ENCODE measurements at places on chromosomes 3 and 15.

GRCh38 chr3:8871306-8871705 lies 92.0 kb downstream of the RAD18 start:
- no peak for DNase-seq

GRCh38 chr3:24343084-24343783 lies 151.4 kb downstream of the THRB start:
- peak; percentile 78 for DNase-seq

- DNase-seq: peak; percentile 22
These were observed 23.4 kb downstream of the SACM1L start for GRCh38 chr3:45712434-45713110.

DNA sequence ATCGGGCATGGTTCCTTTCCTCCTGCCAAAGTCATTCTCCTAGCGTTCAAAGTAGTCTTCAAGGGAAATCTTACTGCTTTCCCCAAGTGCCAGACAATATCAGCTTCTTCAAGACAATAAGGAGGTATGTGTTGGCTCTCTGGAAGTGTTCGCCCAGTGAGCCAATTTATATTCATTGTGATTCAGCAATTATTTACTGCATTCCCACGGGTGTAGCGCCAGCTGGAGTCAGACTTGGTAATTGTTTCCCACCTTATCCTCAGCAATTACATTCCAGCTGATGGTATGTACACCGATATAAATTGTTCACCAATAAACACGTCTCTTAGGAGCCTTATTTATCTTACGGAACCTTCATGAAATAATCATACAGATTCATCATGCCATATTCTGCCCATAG lies 103.6 kb upstream of the CTNNB1 start:
- no peak for DNase-seq
